ENCODE measurements at places on chromosomes 7 and 10.

DNA sequence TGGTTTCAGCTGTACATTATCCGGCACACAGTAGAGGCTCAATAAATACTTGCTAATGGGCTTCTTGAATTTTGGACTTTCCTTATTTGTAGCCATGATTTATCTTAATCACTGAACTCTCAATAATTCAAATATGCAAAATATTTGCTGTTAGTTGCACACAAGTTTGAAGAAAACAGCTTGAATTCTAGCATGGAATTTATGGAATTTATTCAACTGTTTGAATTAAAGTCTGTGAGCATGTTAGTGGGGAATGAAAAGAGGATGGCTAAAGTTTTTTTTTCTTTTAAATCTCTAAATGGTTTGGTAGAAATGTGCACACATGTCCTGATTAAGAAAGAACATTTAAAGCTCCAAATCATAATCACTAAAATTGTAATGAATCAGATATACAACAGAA is 42.5 kb downstream of the SIRT1 start:
- no peak for DNase-seq

GRCh38 chr10:56586461-56586891 is 225.4 kb upstream of the ZWINT start:
- DNase-seq: no peak

GRCh38 chr7:157520249-157520648 is 183.4 kb downstream of the DNAJB6 start:
- DNase-seq: no peak

DNA sequence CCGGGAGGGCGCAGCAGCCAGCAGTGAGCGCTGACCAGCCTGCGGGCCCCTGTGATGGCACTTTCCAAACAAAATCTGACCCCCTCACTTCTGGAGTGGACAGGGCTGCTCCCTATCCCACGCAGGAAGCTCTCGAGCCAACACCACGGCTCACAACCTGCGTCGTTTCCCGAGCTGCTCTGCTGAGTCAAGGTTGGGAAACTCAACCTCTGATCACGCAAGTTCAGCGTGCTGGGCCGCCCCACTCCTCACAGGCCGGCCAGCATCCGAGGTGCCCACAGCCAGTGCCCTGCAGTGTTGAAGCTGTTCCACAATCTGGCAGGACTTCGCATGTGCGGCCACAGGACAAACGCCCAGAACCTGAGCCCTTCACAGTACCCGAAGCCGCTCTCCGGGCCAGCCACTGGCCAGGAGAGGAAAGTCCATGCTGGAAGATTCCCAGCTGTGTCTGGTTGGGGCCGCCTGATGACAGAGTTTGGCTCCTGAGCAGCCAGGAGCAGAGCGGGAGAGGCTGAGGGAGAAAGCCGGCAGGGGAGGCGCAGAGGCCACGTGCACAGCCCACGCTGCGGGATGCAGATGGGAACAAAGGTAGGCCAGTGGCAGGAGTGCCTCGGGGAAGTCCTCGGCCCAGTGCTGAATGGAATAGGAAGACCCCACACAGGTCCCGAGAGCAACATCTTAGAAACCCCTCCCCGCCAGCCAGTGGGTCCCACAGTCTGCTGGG is 263.3 kb upstream of the TCERG1L start:
- no peak for DNase-seq

DNA sequence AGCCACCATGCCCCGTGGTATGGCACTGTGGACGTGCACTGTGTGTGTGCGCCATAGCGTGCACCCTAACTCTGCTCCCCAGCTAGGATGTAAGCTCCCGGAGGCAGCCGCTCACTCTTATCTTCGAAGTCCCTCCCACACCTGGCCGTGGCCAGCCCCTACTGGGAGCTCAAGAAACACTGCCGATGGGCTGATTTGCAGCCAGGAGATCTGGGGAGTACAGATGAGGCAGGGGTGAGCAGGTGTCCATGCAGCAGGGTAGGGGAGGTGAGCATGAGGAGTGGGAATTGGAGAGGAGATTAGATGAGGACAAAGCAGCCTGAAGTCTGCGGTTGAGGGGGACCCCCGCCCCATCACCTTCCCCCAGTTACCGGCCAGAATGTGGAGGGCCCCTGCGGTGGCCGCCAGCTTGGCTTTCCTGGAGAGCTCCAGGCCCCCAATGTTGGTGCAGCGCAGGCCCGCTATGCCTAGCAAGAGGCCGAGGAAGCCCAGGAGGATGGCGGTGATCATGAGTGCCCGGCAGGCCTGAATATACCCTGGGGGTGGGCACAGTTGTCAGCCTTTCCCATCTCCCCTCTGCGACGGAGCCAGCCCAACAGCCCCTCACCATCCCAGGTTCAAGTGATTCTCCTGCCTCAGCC is 3.6 kb downstream of the CLDN15 start:
- DNase-seq: no peak

- DNase-seq: peak; percentile 60
These were observed at the start of gene ETV1 for GRCh38 chr7:13989126-13989948. Gene ETV1 (minus strand): TSS chr7:13989666. CDS start chr7:13989052, 614 bp downstream.

- DNase-seq: no peak
These were observed 108.9 kb downstream of the RNLS start for GRCh38 chr10:88473989-88474883.

- no peak for DNase-seq
These were observed 17.1 kb downstream of the ODAD2 start for GRCh38 chr10:27981744-27982143.

DNA sequence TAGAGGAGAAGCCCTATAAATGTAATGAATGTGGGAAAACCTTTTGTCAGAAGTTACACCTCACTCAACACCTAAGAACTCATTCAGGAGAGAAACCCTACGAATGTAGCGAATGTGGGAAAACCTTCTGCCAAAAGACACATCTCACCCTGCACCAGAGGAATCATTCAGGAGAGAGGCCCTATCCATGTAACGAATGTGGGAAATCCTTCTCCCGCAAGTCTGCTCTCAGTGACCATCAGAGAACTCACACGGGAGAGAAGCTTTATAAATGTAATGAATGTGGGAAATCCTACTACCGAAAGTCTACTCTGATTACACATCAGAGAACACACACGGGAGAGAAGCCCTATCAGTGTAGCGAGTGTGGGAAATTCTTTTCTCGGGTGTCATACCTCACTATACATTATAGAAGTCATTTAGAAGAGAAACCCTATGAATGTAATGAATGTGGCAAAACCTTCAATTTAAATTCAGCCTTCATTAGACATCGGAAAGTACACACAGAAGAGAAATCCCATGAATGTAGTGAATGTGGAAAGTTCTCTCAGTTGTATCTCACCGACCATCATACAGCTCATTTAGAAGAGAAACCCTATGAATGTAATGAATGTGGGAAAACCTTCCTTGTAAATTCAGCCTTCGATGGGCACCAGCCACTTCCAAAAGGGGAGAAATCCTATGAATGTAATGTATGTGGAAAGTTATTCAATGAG is 18.9 kb downstream of the RBAK start:
- no peak for DNase-seq

- no peak for DNase-seq
These were observed 43.5 kb downstream of the TLL2 start for GRCh38 chr10:96470116-96470743.

DNA sequence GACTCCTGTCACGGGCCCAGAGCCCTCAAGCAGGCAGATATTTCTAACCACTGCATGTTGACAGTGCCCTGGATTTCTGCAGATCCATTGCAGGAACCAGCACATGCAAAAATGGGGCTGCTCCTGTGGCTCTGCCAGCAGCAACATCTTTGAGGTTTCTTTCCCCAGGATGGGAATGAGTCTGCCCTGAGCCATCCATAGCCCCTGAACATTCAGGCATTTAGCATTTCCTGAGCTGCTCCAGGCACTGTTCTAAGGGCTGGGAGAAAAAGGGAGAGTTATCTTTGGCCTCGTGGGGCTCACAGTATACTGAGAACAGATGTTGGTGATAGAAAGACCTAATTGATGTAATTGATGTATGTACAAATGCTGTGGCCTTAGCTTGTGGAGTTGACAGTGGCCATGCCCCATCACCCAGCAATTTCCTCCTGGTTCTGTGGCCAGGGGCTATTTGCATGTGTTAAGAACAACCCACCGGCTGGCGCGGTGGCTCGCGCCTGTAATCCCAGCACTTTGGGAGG is 66.0 kb upstream of the LRRC4 start:
- no peak for DNase-seq

GRCh38 chr7:28754027-28754426 is 204.1 kb downstream of the TRIL start:
- no peak for DNase-seq

GRCh38 chr7:100546129-100546925 is 7.3 kb downstream of the AGFG2 start:
- no peak for DNase-seq

Measured in CMK (cell line).